ENCODE measurements at places on chromosomes 6 and 20.

DNA sequence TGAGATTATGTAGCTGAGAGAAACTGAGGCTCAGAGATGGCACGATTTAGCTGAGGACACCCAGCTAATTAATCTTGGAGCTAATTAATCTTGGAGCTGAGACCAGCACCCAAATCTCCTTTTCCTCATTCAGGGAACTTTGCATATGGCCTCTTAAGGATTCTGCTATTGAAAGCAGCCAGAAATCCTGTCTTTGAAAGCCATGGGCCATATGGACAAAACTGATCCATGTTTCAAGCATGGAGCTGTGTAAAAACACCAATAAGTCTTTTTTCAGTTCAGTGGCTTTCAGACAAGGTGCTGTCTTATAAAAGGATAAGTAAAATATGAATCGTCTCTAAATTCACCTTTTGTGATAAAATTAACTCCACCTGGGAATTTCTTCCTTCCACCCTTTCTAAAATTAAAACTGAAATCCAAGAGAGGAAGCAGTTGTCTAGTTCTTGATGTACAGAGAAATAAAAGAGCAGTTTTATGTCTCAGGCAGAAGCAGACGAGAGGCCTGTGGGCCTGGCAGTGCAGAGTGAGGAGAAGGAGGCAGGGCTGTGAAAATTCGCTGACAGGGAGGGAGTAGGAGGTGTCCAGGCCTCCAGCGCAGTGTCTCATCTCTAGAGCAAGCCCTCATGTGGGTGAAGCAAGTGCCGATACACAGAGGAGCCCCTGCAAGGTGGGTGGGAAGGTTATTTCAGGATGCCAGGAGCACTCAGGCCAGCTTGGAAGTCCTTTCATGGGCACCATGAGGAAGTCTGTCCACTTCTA, 266.9 kb downstream of the UST start:
- DNase-seq, result no peak

DNA sequence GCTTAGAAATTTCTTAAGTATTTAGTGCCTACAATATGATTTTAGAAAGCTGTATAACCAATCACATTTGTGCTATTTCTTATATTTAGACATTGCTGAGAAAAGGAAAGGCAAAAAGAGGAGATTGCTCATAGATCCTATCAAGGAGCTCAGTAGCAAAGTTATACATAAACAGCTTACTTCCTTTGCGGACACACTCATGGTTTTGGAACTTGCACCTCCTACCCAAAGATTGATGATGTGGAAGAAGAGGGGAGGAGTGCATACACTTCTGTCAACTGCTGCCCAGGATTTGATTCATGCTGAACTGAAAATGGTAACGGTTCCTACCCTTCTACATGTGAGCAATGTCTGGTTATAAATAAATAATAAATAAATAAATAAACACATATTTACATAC, 16.7 kb downstream of the RAD21L1 start:
- no peak for DNase-seq

DNA sequence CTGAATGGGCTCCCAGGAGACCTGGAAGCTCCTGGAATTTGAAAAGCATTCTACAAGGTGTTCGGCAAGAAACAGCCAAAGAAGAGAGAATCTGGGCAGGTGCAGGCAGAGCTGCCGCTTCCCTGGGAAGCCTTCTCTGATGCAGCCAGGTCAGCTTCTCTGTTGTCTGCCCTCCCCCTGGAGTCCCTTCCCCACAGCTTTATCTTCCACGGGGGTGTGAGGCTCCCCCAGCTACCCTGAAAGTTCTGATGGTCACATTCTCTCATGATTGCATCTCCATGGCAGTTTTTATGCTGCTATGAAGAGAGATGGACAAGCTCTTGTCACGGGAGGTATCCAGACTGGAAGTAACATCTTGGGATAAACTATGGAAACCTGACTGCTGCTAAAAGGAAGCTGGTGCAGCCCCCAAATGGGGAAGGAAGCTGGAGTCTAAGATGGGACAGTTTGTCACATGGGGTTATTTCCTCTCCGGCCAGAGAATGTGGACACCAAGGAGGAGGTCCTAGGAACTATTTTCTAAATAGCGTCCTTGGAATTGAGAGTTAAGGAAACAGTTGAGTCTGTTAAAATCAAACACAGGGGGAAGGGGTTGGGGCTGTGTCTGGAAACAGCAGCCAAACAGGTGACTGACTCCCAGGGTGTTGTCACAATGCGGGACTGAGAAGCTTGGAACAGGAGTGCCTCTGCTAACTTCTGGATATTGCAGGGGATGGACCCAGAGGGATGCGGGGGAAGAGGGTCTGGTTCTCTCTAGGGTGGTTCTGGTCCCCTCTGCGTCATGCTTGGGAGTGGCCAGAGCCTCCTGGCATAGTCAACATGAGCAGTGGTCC, 91.1 kb downstream of the ASXL1 start:
- no peak for DNase-seq

GRCh38 chr6:23977706-23978105, 148.3 kb upstream of the NRSN1 start:
- DNase-seq, result no peak

DNA sequence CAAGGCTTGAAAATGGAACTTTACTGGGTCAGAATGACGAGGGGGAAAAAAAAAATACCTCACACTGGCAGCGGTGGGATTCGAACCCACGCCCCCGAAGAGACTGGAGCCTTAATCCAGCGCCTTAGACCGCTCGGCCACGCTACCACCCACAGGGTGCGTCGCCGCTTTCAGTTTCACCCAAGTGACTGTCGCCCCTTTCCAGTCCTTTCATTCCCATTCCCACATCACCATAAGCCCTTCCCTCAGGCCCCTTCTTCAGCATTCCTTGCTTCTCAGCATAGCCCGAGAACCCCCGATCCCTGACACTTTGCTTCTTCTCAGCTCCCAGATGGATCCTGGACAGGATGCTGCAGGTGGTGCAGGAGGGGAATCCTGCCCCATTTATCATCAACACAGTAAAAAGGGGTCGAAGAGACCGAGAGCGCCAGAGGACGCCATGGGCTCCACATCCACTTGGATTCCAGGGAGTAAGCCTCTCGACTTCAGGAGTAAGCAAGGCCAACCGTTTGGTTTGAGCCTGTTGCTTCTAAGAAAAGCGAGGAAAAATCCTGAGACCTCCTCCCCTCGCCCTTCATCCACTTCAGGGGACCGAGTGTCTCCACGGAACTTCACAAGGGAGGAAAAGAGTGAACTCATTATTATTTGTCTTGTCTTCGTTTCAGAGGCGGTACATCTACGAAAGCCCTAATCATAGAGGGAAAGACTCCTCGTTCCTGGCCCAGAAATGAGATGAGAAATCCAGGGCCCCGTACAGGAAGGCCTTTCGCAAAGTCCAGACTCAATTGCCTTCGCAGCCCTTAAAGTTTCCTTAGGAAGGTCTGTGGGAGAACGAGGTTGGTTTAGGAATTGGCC, 20.0 kb upstream of the TRIM27 start:
- peak; percentile 86 for DNase-seq

GRCh38 chr6:150592377-150592995, 7.2 kb upstream of the PLEKHG1 start:
- no peak for DNase-seq

DNA sequence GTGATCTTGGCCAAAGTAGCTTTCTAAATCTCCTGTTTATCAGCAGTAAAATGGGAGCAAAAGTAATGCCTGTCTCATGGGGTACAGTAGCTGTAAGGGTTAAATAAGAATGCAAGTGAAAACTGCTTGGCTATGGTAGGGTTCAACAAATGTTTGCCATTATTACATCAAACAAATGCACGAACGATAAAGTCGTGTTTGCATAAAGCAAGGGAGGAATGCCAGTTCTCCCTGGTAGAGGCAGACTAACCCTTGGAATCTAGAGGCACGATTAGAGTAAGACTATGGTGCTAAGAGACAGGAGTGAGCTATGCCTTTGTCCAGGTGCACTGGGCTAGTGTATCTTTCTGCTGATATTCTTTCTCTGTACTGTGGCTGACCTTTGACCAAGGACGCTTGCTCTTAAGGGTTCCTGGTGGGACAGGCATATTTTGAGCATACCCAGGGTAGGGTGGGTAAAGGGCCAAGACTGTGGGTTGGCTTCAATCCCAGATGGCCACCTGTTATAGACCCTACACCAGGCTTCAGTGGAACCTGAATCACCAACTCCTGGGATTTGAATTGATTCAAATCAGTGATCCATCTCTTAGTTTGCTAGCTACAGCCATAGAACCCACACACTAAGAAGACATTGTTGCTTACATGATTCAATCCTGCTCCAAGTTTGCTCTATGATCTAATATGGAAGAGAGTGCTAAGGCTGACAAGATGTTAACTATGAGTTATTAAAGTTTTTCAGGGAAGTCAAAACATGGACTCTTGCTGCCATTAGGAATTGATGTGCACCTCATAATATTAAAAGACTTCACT, 139.9 kb downstream of the CCDC170 start:
- no peak for DNase-seq

GRCh38 chr6:33392595-33392948, 949 bp downstream of the KIFC1 start:
- DNase-seq, result no peak

GRCh38 chr6:120804612-120805011, 529.7 kb downstream of the TBC1D32 start:
- no peak for DNase-seq

DNA sequence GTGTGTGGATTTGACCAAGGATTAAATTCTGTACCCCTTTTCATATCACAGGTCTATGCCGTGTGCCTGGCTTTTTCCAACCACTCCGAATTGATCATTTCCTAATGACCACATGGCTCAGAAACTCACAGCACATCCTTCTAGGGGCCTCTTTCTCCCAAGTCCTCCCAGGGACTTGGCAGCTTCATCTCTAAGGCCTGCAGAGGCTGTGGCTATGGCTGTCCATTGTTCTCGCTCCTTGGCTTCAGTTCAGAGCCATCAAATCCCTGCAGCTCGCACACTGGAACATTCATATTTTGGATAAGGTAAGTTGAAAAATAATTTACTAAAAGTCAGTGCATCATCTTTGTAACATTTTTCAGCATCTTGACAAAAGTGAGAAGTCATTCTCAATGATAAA, 497.2 kb upstream of the CDH4 start:
- DNase-seq, result no peak

DNA sequence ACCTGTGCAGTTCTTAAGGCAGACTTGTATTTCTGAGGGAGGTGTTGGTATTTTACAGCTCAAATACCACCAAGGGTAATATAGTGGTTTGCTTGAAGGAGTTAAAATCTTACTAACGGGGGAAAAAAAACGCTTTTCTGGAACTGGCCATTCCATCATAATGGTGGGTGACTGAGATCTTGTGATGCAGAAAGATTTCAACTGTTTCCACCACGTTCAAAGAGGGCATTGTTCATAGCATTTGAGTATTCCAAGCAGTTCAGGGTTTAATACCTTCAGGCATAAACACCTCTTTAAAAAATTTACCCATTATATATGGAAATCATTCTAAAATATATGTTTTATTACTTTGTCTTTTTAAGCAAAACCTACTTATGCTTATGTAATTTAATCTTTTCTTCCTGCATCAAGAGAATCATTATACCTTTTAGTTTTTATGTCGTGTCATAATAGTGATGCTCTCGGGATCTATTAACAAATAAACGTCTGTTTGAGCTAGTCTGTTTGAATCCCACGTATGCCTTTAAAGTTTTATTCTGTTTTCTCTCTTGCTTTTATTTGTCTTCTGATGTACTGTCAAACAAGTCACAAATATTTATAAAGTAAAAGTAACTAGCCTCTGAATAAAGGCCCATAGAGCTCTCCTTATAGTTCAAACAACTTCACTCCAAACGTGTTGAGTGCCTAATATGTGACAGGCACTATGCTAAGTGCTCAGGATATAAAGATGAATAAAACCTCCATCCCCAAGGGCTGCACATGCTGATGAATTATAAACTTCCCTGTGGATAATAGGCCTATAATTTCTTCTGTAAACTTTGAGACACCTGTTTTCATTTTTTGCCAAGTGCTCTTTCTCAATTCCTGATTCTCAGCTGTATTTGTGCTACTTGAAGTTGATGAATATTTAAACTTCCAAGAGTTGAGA, 298.8 kb upstream of the FERMT1 start:
- no peak for DNase-seq

- peak; percentile 69 for DNase-seq
These were observed 677 bp downstream of the NEURL2 start for GRCh38 chr20:45890077-45890984.

DNA sequence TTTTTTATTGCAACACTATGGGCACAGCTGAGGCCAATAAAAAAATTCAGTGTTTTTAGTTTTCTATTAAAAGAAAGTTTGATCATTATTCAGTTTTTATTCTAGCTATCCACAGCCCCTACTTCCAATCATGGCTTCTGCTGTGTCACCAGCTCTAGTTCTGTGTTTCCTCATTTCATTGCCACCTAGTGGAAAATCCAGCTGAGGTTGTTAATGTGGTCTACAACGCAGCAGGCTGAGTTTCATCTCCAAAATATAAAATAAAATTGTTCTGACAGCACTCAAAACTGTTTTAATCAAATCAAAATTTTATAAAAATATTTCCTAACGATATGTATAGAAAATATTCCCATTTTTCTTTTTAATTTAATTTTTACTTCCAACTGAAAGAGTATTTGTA, 13.6 kb downstream of the COL9A1 start:
- DNase-seq, result no peak

All from stimulated activated naive CD8-positive, alpha-beta T cell treated with anti-CD3 and anti-CD28 coated beads, Interleukin-15, Interleukin-2, amounts not matched to agents 100 U/mL and 50 U/mL, for 24 hours (primary cell).